ENCODE measurements at places on chromosomes 13 and 19.

DNA sequence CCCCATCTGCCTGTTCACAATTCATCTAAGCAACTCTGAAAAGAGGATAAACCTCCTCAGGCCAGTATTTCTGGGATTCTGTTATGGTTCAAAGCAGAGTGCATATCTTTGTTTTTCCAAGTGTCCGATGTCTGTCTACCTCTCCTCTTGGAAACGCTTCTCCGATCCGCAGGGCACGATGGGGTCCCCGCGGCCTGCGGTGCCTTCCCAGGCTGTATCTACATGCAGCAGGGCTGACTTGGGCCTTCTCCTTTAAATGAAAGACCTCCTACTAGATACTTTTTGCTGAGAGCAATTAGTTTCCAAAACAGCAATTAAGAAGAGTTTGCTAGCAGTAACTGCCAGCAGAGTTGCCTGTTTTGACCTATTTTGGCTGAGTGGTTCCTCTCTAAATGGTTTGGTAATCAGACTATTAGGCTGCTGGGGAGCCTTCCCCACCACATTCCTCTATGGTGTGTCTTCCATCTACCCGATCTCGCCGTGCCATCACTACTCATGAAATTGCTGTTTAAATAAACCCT lies 23.5 kb downstream of the COL4A2 start:
- no peak for DNase-seq

DNA sequence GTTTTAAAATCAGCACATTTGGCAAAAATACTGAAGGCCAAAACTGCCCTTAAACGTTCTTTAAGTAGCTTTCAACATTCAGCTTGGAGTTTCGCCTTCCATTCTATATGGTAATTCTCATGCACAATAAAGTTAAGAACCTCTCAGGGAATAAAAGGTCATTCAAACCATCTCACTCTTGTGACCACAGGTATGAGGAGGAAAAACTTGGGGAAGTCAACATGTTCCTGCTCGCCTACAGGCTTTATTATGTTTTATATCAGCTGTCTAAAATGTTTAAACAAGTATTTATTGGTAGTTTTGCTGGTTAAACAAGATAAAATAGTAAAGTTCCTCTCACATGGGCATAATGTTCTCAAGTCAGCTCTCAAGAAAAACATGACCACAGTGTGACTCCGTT lies 19.9 kb upstream of the TM9SF2 start:
- no peak for DNase-seq

DNA sequence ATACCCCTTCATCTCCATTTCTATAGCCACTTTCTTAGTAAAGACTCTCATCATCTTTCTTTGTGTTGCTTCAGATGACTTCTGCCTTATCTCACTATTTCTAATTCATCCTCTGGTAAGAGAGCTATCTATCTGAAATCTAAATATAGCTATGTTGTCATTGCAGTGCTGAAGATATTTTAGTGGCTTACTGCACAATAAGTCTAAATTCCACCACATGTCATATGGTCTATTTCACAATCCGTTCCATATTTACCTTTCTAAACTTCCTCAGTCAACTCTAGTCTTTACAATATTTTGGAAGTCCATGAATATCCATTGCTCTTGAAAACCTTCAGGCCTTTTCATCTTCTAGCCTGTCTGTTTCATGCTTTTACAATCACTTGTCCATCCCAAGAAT lies 465.1 kb upstream of the SLC10A2 start:
- DNase-seq: no peak

DNA sequence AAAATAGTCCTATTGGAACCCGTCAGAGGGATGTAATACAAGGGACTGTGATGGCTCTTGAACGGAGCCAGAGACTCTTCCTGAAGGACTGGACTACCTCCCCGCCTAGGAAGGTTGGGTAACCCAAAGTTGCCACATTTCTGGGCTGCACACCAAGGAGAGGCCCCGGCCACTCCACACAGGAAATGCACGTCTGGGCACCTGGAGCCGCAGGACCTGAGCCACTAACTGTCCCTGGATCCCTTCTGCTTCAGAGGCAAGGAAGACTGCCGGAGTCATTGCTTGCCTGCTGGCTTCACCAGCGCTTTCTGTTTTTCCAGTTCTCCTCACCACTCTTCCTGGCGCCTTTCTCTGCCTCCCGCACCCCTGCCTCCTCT lies 1.2 kb upstream of the FLT1 start:
- no peak for DNase-seq

- DNase-seq: peak; percentile 15
These were observed 28.3 kb downstream of the CEBPA start for GRCh38 chr19:33273881-33274662.

DNA sequence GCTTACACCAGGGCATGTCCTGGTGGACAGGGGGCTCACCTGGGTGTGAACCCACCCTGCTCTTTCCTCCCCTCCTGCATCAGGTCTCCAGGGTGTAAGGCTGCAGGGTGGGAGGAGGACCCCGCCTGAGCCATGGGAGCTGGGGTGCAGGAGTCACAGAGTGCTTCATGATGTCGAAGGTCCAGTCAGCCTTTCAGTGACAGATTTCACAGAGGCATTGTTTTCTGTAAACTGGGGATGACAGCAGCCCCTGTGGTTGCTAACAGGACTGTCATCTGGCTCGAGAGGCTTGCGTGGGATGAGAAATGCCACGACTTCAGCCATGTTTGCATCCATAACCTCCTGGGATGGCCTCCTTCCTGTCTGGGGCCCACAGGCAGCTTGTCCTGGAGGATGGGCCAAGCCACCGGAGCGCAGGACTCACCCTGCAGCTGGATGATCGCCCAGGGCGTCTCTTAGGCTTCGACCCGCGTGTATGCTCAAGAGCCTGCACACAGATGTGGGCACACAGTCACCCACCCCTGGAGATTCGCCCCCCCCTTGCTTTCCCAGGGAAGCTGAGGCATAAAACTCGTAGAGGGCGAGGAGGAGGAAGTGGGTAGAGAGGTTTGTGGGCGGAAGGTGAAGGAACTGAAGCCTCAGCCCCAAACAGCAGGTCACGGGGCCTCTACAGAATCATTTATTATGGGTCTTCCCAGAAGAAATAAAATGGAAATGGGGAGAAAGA lies 4.9 kb downstream of the NANOS3 start:
- DNase-seq: no peak

DNA sequence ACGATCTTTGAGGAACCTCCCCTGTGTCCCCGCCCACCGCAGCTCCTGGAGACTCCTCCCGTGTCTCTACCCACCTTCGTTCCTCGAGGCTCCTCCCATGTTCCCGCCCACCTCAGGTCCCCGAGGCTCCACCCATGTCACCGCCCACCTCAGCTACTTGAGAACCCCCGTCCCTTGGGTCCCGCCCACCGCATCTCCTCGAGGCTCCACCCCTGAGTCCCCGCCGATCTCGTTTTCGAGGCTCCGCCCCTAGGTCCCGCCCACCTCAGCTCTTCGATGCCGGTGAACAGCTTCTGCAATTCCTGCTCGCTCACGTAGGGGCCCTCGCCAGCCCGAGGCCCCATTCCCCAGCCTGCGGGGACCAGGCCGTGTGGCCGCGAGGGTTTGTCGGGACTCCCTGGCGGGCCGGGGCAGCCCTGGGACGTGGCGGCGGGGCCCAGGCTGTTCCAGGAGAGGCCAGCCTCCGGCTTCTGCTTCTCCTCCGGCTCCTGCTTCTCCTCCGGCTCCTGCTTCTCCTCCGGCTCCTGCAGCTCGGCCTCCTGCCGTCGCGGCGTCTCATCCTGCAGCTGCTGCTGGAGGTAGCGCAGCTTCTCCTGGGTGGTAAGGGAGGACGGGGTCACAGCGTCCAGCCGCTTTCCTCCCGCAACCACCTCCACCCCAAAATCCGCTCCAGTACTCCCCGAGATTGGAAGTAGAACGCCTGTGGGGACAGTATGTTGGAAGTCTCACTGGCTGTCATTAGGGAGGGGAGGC lies 16.7 kb downstream of the TSKS start:
- DNase-seq: no peak

DNA sequence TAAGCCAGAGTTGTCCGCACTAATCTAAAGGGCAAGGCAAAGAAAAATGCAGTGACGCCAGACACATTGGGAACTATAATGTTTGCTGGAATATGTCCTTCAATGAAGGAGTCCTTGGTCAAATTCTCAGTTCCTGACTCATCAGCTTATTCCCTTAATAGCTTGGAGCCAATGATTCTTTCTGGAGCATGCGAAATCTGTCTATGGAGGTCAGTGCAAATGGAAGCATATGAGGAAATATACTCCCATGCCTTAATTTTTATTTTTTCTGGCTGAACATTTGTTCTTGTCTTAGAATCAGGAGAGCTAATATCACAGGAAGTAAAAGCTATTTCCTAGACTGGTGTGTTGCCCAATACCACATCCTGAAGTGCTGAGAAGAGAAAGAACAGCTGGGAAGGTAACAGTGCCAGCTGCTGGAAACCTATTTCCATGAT lies 289.8 kb upstream of the SPRY2 start:
- DNase-seq: no peak

DNA sequence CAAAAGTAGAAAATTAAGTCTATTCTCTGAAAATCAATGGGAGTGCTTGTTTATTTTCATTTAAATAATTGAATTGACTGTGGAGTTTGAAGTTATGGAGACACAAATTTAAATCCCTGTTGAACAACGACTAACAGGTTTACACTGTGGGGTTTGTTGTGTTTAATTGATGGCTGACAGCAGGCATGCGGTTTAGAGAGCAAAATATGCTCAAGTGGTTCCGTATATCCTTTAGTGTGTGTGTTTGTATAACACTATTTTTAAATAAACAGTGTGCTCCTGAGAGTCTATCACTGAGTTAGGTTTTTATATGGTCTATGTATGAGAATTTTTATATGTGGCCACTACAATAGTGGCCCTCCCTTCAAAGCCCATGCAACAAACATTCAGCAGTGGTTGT lies 332.0 kb downstream of the GPC6 start:
- DNase-seq: peak; percentile 29

DNA sequence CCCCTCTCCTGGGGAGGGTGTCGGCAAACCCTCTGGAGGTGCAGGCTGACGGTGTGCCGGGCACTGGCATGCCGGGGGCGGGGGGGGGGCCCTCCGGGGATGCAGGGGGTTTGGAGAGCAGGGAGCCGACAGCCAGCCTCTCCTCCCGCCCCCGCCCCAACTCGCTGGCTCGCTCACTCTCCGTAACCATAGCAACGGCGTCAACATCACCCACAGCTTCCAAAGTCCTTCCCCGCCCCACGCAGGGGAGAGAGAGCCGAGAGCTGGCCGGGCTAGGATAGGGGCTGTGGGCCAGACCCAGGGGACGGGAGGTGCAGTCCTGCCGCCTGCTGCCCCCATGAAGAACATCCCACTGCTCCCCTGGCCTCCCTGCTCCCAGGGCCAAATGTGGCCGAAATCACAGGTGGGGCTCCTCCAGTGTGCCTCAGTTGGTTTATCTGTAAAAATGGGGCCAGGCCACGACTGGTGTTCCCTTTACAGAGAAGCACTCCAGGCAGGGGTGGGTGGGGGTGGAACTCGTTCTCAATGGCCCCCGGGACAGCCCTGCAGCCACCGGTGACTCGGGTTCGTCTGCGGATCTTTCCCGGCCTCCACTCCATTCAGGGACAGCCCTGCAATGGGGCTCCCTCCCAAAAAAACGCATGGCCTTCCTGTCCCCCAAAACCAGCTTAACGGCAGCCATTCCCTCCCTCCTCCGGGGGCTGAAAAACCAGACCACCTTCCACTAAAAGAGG lies 3.2 kb downstream of the KLF16 start:
- no peak for DNase-seq

- DNase-seq: peak; percentile 20
These were observed 2.4 kb downstream of the PTPRH start for GRCh38 chr19:55206664-55207500.

DNA sequence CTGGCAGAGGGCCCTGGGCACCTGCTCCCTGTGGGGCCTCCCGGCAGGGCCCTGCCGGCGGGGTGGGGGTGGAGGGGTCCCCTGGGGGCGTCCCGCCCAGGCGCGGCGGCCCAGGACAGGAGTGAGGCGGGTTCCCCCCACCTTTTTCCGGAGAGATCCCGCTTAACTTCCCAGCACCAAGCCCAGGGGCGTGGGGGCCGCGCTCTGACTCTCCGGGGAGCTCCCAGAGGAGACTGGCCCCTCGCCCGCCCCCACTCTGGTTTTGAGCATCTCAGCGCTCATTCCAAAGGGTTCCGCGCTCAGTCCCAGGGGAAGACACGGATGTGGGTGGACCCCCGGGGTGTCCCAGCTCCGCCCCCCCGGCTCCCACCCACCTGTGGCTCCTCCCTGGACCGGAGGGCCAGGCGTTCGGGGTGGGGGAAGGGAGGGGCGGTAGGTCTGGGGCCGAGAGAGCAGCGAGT lies 476 bp downstream of the C2CD4C start:
- DNase-seq: no peak
